Myometrial cell (primary cell): ENCODE measurements at places on chromosomes 3 and 15. TPM values are rescaled to one million over a fixed set of nuclear protein-coding genes. Genes with fewer than 3 reads are reported as not detected.

The RAD51 gene
- 5.5 and 6.3 TPM in 2 replicates for total RNA-seq

The AHSG gene
- not detected in 2 replicates for total RNA-seq

The GOLGA8J gene
- not detected in 2 replicates for total RNA-seq

The VGLL3 gene
- total RNA-seq = 43.0 and 53.7 TPM in 2 replicates

The CATSPER2 gene
- total RNA-seq = 0.58 and 2.1 TPM in 2 replicates

The FRMD4B gene
- 0.29 and 0.35 TPM in 2 replicates for total RNA-seq

The FBLN2 gene
- total RNA-seq = 13.1 and 16.1 TPM in 2 replicates

The FAM43A gene
- 2.7 and 6.1 TPM in 2 replicates for total RNA-seq

The MBD4 gene
- 16.1 and 20.4 TPM in 2 replicates for total RNA-seq

The TMC3 gene
- not detected in 2 replicates for total RNA-seq

The IGSF11 gene
- total RNA-seq = under 0.01 TPM in 1 of 2 replicates, not detected in the other

The DET1 gene
- 8.1 and 11.0 TPM in 2 replicates for total RNA-seq

The KLHL40 gene
- total RNA-seq = not detected in 2 replicates

The AADACL2 gene
- total RNA-seq = not detected in 2 replicates

The FRG2C gene
- total RNA-seq = under 0.01 TPM in 1 of 2 replicates, not detected in the other

The MYZAP gene
- total RNA-seq = 4.3 and 6.7 TPM in 2 replicates

The FES gene
- total RNA-seq = 42.9 and 46.1 TPM in 2 replicates

The TMEM108 gene
- not detected in 2 replicates for total RNA-seq

The SPRED1 gene
- 24.2 and 28.4 TPM in 2 replicates for total RNA-seq

The IGF2BP2 gene
- total RNA-seq = 147 and 170 TPM in 2 replicates

The SH2D7 gene
- total RNA-seq = not detected in 2 replicates

The REC114 gene
- total RNA-seq = not detected in 2 replicates

The MAP1A gene
- total RNA-seq = 30.6 and 36.9 TPM in 2 replicates

The TGM4 gene
- under 0.01 TPM in 1 of 2 replicates, not detected in the other for total RNA-seq

The DZIP1L gene
- 8.5 and 13.8 TPM in 2 replicates for total RNA-seq

The PLCB2 gene
- under 0.01 TPM in 1 of 2 replicates, not detected in the other for total RNA-seq

The AGBL1 gene
- total RNA-seq = not detected in 2 replicates

The ERICH6 gene
- 0.35 TPM in 1 of 2 replicates, not detected in the other for total RNA-seq

The IMPG2 gene
- under 0.01 and 0.18 TPM in 2 replicates for total RNA-seq

The SATB1 gene
- 2.3 and 4.0 TPM in 2 replicates for total RNA-seq

The CLDN18 gene
- not detected in 2 replicates for total RNA-seq

The FGF12 gene
- total RNA-seq = under 0.01 TPM in 1 of 2 replicates, not detected in the other

The SLCO3A1 gene
- 2.5 and 2.6 TPM in 2 replicates for total RNA-seq

The GCHFR gene
- 3.5 and 23.4 TPM in 2 replicates for total RNA-seq

The ANKDD1A gene
- 0.35 and 1.7 TPM in 2 replicates for total RNA-seq

The LAMB2 gene
- total RNA-seq = 358 and 359 TPM in 2 replicates

The LIPH gene
- total RNA-seq = under 0.01 and 0.53 TPM in 2 replicates

The IL17RC gene
- total RNA-seq = 65.7 and 80.7 TPM in 2 replicates

The A4GNT gene
- not detected in 2 replicates for total RNA-seq

The AADAC gene
- total RNA-seq = not detected in 2 replicates

The ASB7 gene
- 7.8 and 9.8 TPM in 2 replicates for total RNA-seq

The ARHGEF26 gene
- total RNA-seq = 4.1 and 10.1 TPM in 2 replicates

The SNTN gene
- not detected in 2 replicates for total RNA-seq

The CFAP91 gene
- total RNA-seq = under 0.01 TPM in 1 of 2 replicates, not detected in the other

The UROC1 gene
- not detected in 2 replicates for total RNA-seq

The ANKRD63 gene
- total RNA-seq = not detected in 2 replicates

The SOX2 gene
- not detected in 2 replicates for total RNA-seq

The TRH gene
- 0.18 and 0.86 TPM in 2 replicates for total RNA-seq

The MRAS gene
- total RNA-seq = 22.2 and 27.6 TPM in 2 replicates

The THOC7 gene
- 46.1 and 75.7 TPM in 2 replicates for total RNA-seq

The FSTL1 gene
- total RNA-seq = 500 and 637 TPM in 2 replicates

The SLC2A2 gene
- total RNA-seq = not detected in 2 replicates

The FANCD2 gene
- 32.1 and 39.2 TPM in 2 replicates for total RNA-seq
